Endothelial cell (in vitro differentiated cells): ENCODE measurements at places on chromosomes 11 and 22.

DNA sequence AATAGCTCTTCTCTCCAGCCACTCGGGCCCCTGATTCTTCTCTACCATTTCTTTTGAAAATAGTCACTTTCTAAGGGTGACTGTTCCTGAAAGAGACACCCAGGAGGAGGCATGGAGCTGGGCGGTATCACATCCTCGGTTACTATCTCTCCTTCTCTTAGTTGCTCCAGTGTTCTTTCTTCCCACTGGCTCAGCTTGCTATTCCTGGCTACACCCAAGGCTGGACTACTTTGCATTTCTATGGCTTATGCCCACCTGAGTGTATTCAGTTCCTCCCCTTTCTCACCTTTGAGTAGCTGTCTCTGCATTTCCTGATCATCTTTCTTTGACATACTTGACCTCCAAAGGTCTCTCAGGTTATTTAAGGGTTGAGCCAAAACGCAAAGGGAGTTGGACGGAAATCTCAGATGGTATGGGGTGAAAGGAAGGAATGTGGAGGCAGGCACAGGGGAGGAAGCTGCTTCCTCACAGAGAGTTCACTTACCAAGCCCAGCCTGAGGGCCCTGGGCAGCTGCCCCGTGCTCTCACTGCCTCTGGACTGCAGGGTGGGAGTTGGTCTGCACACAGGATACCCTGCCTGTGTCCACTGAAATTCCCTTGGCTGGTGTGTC is 155.7 kb downstream of the SNX19 start:
- no peak for DNase-seq

- no peak for DNase-seq
These were observed 33.4 kb downstream of the HTR3A start for GRCh38 chr11:114008331-114008730.

DNA sequence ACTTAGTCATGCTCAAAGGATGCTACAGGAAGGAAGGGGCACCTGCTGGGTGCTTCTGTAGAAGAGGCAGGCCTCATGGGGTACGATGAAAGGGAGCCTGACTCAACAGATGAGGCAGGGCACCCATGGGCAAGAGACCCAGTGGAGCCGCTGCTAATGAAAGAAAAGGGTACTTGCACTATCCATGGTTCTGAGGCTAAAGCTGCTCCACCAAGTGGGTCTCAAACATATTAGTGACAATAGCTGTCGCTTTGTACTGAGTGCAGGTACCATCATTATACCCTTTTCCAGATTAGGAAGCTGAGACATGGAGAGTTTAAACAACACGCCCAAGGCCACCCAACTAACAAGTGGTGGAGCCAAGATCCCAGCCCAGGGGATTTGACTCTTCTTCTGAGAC is 127.5 kb upstream of the SERPIND1 start:
- DNase-seq: no peak

DNA sequence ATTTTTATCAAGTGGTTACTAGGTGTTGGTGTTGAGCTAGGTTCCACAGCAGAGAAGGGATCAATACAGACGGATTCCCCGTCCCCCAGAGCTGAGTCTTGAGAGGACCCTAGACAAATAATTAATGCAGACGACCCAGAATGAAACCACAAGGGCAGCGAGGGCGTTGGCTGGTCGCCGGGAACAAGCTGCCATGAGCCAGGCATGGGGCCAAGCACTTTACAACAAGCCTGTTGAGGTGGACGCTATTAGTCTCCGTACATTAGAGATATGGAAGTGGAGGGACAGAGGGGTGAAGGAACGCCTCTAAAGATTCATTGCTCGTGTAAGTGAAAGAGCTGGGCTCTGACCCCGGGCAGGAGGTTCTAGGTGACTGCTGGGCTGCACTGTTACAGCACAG is 77.1 kb upstream of the EIF3D start:
- DNase-seq: no peak
